ENCODE measurements at places on chromosomes 12 and 14.

- no peak overlapping the region for H3K27ac ChIP-seq
- H3K4me1 ChIP-seq = no peaks in the 10 kb centered on the region
- no peaks in the 10 kb centered on the region for H3K27me3 ChIP-seq
- H3K36me3 ChIP-seq = no peaks in the 10 kb centered on the region
Measured at GRCh38 chr14:101922866-101923265, 41.5 kb upstream of the DYNC1H1 start.

GRCh38 chr12:54601841-54602240 is 13.4 kb upstream of the PPP1R1A start:
- DNase-seq = peak; percentile 35
- peaks cover 6% of the 10 kb centered on the region for H3K27me3 ChIP-seq
- no peak overlapping the region for H3K4me3 ChIP-seq
- no peak overlapping the region for H3K27ac ChIP-seq
- H3K36me3 ChIP-seq = no peaks in the 10 kb centered on the region

DNA sequence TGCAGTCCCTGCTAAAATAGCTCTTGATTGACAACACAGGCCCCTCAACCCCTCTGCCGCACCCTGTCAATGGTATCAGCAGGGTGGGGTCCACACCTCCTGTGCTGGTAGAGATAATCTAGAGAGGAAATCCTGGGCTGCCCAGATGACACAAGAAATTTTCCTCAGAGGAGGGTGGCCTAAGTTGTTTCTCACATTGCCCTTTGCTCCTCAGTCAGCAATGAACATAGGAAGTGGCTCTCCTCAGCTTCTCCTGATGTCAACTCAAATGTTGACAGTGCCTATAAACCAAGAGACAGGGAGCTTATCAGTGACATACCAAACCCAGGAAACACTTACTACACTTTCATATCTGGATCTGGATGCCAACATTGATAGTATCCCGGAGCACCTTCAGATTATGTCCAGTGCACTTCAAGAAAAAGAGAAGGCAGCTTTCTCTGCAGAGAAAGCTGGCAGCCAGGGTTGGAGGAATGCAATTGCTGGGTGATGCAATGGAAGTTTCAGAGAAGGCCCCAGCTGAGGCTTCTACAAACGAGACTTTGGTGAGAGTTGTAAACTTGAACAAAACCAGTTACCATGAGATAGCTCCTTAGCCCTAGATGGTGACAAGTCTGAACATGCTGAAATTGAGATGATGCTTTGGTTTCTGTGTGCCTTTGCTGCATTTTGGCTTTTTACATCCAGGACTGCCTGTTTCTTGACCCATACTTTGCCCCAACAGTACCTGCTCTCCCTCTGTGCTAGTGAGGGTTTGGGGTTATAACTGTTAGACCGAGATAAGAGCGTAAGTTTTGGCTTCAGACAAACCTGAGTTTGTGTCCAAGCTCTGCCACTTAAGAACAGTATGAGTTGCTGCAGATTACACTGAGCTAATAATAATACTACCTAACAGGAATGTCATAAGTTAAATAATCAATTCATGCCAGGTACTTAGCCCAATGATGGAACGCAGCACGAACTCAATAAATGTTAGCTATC is 183.5 kb downstream of the NUAK1 start:
- H3K36me3 ChIP-seq = no peaks in the 10 kb centered on the region
- H3K4me3 ChIP-seq = no peak overlapping the region
- DNase-seq = peak; percentile 52
- H3K4me1 ChIP-seq = peaks cover 3% of the 10 kb centered on the region
- peak overlapping the region; percentile 58 for H3K27ac ChIP-seq
- no peaks in the 10 kb centered on the region for H3K27me3 ChIP-seq

DNA sequence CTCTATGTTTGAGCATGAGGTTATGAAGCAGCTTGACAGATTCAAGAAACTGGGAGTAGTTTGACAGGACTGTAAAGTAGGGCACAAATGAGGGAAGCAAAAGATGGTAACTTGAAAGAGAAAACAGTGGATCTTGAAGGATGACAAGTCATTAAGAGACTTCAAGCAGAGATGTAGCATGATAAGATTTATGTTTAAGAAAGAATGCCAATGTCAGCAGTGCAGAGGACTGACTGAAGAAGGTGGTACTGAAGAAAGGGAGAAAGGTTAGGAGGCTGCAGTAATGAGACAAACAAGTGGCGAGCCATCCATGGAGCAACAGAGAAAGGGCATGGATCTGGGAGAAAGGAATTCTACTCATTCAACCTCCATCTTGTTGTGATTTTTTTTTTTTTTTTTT is 120.2 kb upstream of the RAP1B start:
- DNase-seq = no peak
- no peak overlapping the region for H3K4me3 ChIP-seq
- no peaks in the 10 kb centered on the region for H3K27me3 ChIP-seq

DNA sequence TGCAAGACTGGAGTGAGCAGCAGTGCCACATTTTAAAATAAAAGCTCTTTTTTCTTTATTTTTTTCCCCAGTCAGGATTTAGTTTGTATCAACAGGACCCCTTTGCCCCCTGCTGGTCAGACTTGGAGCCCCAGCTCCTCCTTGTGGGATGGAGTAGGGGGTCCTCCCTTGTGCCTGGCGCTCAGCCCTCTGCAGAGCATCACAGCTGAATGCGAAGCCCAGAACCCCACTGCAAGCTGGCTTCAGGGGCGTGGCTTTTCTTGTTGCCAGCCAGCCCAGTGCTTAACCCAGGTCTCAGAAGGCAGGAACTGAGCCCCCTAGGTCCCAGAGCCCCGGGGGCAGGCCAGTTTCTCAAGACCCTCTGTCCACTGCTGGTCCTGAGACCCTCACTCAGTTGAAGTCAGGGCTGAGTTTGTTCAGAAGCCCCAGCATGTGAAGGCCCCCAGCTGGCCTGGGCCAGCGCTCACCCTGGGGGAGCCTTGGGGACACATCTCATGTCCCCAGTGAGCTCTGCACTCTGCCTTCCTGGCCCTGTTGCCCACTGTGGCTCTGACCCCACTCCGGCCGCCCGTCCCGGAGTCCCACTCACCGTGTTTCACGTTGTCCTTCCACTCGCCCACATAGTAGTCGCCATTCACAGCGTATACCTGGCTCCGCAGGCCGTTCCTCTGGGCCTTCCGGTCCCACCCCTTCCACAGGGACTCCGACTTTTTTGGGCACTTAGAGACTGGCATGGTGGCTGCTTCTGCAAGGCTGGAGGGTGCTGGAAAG is 519 bp downstream of the MORN3 start:
- DNase-seq = peak; percentile 81
- no peak overlapping the region for H3K27ac ChIP-seq
- no peaks in the 10 kb centered on the region for H3K36me3 ChIP-seq
- H3K4me3 ChIP-seq = no peak overlapping the region
- H3K4me1 ChIP-seq = no peaks in the 10 kb centered on the region

- no peak overlapping the region for H3K27ac ChIP-seq
- no peak overlapping the region for H3K4me3 ChIP-seq
Measured at GRCh38 chr12:54958048-54958658, 26.4 kb downstream of the TESPA1 start.

- H3K4me3 ChIP-seq = peak within 1 kb of the TSS; percentile 44
- peak; percentile 49 for DNase-seq
- peaks cover 30% of the 10 kb centered on the region for H3K4me1 ChIP-seq
- peak within 1 kb of the TSS; percentile 52 for H3K27ac ChIP-seq
Measured at GRCh38 chr12:53974084-53975063, at the start of gene HOTAIR. HOTAIR (minus strand) TSS chr12:53974954.

- DNase-seq = no peak
- no peaks in the 10 kb centered on the region for H3K27me3 ChIP-seq
- H3K4me1 ChIP-seq = no peaks in the 10 kb centered on the region
- H3K36me3 ChIP-seq = no peaks in the 10 kb centered on the region
- H3K27ac ChIP-seq = no peak overlapping the region
- no peak overlapping the region for H3K4me3 ChIP-seq
Measured at GRCh38 chr12:63319936-63320633, 169.1 kb upstream of the AVPR1A start.

GRCh38 chr12:75483431-75483830 is 2.9 kb downstream of the GLIPR1 start:
- no peak overlapping the region for H3K27ac ChIP-seq
- H3K36me3 ChIP-seq = no peaks in the 10 kb centered on the region
- no peak overlapping the region for H3K4me3 ChIP-seq
- no peaks in the 10 kb centered on the region for H3K27me3 ChIP-seq

GRCh38 chr12:14279845-14280244 is 85.6 kb upstream of the ATF7IP start:
- H3K27ac ChIP-seq = no peak overlapping the region
- no peaks in the 10 kb centered on the region for H3K27me3 ChIP-seq
- no peaks in the 10 kb centered on the region for H3K36me3 ChIP-seq
- H3K4me1 ChIP-seq = peaks cover 18% of the 10 kb centered on the region
- DNase-seq = no peak

GRCh38 chr12:22329621-22330020 is 4.9 kb downstream of the ST8SIA1 start:
- H3K27me3 ChIP-seq = peaks cover 20% of the 10 kb centered on the region
- no peak overlapping the region for H3K27ac ChIP-seq
- H3K4me1 ChIP-seq = peaks cover 11% of the 10 kb centered on the region
- H3K4me3 ChIP-seq = no peak overlapping the region
- DNase-seq = no peak

- DNase-seq = no peak
- no peaks in the 10 kb centered on the region for H3K27me3 ChIP-seq
- H3K36me3 ChIP-seq = no peaks in the 10 kb centered on the region
- no peak overlapping the region for H3K4me3 ChIP-seq
- H3K27ac ChIP-seq = no peak overlapping the region
Measured at GRCh38 chr14:104656014-104656714, 33.3 kb upstream of the INF2 start.

- no peak overlapping the region for H3K27ac ChIP-seq
- no peaks in the 10 kb centered on the region for H3K36me3 ChIP-seq
- no peak for DNase-seq
- H3K27me3 ChIP-seq = no peaks in the 10 kb centered on the region
Measured at GRCh38 chr14:76882651-76883050, 56.4 kb downstream of the LRRC74A start.

DNA sequence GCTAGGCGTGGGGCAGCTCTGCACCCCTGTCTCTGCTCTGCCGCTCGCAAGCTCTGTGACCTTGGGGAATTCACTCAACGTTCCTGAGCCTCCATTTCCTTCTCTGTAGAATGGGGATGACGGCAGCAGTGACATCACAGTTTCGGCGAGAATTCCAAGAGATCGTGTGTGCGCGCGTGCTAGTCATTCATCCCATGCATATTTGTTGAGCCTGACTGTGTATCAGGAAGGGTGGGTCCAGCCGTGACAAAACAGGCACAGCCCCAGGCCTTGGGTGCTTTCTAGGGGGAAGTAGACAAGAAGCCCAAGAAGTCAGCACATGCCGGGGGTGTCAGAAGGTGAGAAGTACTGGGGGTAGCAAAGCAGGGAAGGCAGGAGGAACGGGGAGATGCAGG is 145.6 kb upstream of the NCOR2 start:
- no peaks in the 10 kb centered on the region for H3K36me3 ChIP-seq
- no peak for DNase-seq
- H3K27ac ChIP-seq = peak overlapping the region; percentile 52
- no peak overlapping the region for H3K4me3 ChIP-seq
- H3K27me3 ChIP-seq = no peaks in the 10 kb centered on the region

GRCh38 chr12:124796303-124796960 is 67.2 kb downstream of the SCARB1 start:
- H3K27ac ChIP-seq = no peak overlapping the region
- H3K4me3 ChIP-seq = no peak overlapping the region
- H3K27me3 ChIP-seq = no peaks in the 10 kb centered on the region

- no peaks in the 10 kb centered on the region for H3K27me3 ChIP-seq
- H3K4me3 ChIP-seq = no peak overlapping the region
- H3K4me1 ChIP-seq = no peaks in the 10 kb centered on the region
- no peak for DNase-seq
Measured at GRCh38 chr14:83269583-83269982, 1735.9 kb upstream of the SEL1L start.

DNA sequence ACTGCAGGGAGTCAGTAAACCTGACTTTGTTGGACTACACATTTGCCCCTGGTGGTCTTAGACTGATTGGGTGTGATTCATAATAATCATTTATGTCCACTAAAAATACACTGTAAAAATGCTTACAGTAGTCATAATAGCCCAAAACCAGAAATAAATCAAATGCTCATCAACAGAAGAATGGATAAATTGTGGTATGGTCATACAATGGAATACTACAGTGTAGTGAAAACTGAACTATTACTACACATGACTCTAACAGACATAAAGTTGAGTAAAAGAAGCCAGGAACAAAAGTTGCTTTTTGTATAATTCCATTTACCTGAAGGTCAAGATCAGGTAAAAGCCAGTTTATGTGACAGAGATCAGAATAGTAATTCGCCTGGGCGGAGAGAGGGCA is 57.2 kb upstream of the CDKL1 start:
- no peaks in the 10 kb centered on the region for H3K36me3 ChIP-seq
- no peak overlapping the region for H3K4me3 ChIP-seq
- DNase-seq = no peak
- H3K27ac ChIP-seq = peak overlapping the region; percentile 39
- H3K4me1 ChIP-seq = no peaks in the 10 kb centered on the region

GRCh38 chr14:32808644-32809043 is 130.0 kb upstream of the NPAS3 start:
- H3K36me3 ChIP-seq = no peaks in the 10 kb centered on the region
- H3K4me1 ChIP-seq = no peaks in the 10 kb centered on the region
- no peak overlapping the region for H3K4me3 ChIP-seq
- H3K27ac ChIP-seq = no peak overlapping the region
- no peaks in the 10 kb centered on the region for H3K27me3 ChIP-seq

DNA sequence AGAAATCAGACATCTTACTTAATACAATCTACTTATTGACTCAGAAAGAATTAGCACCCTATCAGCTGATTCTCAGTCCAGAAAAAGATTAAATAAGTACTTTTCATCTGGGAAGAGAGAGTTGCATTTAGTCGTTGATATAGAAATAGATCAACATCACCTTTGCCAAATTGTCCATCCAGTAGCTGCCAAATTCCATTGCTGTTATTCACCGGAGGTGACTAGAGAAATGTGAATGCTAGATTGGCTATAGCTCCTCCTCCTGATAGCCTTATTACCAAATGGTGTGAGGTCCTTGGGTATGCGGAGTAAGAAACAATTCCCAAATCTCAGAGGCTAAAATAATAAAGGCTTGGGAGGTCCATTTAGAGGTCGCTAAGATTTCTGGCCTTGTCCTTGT is 723.3 kb upstream of the FLRT2 start:
- peaks cover 7% of the 10 kb centered on the region for H3K27me3 ChIP-seq
- no peak overlapping the region for H3K27ac ChIP-seq
- H3K4me3 ChIP-seq = no peak overlapping the region
- no peak for DNase-seq

- no peaks in the 10 kb centered on the region for H3K36me3 ChIP-seq
- H3K27me3 ChIP-seq = no peaks in the 10 kb centered on the region
- no peak for DNase-seq
- H3K4me1 ChIP-seq = peaks cover 8% of the 10 kb centered on the region
Measured at GRCh38 chr12:124162151-124163110, 132.5 kb upstream of the RFLNA start.

- no peaks in the 10 kb centered on the region for H3K27me3 ChIP-seq
- no peaks in the 10 kb centered on the region for H3K36me3 ChIP-seq
- no peak overlapping the region for H3K4me3 ChIP-seq
- DNase-seq = no peak
Measured at GRCh38 chr14:99395909-99396530, 84.6 kb downstream of the SETD3 start.
